COLO829 (cell line): ENCODE measurements at places on chromosomes 7 and 10.

GRCh38 chr7:20742913-20743312, 43.8 kb downstream of the SP8 start:
- no peak for DNase-seq

DNA sequence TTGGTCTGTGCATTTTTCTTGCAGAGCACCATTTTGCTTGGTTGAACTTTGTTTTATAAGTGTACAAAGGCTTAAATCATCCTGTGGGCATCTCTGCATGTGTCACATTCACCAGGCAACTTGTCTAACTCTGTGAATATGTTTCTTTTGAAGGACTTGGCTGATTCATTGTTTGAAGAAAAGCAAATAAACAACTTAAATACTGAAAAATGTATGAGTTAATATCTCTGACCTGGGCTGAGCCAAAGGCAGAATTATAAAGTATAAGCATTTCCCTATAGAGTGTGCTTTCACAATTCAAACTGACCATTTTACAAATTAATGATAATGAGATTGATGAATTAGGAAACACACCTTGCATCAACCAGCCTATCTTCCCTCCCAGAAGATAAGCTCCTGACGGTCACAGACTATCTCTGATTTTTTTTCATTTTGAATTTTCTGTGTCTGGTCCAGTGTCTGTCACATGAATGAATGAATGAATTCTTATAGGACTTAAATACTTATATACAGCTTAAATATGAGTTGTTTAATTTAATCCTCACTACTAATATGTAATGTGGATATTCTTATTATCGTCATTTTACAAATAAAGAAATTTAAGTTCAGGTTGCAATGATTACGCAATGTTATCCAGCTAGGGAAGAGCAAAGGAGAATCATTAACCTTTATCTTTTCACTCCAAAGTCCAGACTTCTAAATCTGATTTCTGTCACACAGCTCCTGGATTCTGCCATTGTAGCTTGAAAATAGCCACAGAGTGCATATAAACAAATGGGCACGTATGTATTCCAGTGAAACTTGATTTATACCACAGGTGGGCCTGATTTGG, 182.0 kb upstream of the PHYHIPL start:
- DNase-seq: no peak

GRCh38 chr7:156470399-156471320, 169.9 kb upstream of the RNF32 start:
- no peak for DNase-seq

DNA sequence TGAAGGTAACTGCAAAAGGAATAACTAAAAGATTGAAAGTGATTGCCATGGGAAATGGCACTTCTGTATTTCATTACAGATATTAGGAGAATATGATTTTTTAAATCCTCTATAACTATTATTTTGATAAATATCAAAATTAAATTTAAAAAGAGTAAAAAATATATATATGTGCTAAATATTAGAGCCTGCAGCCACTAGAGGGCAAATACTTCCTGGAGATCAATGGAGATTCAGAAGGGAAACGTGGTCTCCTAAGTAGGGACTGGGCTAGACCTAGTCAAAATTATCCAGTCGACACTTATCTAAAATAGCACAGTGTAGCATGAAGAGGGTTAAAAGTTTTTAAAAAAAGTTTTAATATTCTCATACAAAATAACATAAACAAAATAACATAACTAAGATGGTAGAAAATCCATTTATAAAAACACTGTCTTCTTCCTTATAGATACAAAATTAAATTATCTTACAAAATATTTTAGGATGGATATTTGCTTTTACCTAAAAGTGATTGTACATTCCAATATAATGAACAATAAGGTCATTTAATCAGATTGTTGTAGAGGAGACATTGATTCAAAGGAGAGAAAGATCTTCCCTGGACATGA, 434.3 kb downstream of the MDFIC start:
- no peak for DNase-seq

DNA sequence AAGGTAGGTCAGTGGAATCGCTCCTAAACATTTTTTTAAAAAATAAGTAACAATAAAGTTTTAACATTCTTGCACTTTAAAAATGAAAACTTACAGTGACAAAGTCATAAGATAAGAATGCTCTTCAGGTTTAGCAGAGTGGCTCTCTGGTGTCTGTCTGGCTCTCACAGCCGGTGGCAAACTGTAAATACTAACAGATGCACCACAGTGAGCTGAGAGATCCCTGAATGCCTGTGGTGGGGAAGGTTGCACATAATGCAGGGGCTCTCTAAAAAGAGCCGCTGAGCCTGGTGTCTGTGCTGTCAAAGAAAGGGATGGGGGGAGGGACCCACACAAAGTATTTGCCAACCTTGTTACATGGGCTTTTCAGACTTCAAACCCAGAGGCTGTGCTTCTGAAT, 498.3 kb downstream of the CCSER2 start:
- DNase-seq: no peak

DNA sequence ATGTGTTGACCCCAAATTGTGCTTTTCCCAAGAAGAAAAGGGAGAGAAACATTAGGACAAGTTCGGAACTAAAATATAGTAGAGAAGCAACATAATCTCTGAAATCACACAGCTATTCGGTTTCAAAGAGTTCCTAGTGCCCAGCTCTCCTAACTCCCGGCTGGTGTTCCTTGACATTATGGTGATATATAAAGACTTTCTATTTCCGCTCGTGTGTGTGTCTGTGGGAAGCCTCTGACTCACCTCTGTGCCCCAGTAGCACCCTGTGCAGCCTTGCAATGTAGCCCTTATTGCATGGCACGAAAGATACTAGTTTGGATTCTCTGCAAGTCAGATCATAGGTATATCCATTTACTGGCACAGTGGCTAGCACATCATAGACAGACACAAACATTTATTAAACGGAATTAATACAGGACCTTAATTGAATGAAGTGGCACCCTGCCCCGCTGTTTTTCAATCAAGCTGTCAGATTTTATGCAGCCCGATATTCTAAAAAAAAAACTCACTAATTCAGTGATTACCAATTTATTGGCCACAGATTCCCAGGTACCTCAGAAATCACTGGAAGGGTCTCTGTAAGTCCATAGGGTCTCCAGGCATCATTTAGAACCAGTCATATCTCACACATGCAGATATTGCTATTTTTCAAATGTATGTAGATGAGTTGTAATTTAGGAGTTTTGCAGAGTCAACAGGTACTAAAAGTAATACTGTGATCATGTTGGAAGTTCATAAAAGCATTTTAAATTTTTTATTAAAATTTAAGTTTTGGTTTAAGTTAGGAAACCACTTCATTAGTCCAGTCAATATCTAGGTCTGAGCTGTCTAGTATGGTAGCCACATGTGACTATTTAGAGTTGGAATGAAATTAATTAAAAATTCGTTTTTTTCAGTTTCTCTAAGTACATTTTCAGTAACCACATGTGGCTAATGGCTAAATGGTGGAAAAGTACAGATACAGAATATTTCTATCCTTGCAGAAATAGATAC, 43.3 kb downstream of the SFTPD start:
- no peak for DNase-seq

DNA sequence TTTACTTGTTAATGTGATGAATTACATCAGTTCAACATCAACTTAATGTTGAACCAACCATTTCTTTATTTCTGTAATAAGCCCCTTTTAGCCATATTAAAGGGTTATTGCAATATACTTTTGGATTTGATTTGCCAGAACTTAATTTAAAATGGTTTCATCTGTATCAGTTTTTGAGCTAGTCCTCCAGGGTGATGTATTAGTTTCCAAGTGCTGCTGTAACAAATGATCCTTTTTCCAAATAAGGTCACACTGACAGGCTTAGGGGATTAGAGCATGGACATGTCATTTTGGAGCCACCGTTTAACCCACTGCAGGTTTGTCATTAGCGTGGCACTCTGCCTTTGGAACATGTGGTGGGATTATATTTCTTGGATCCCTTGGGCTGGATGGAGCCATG, 244.8 kb upstream of the PLPP4 start:
- DNase-seq: no peak

- no peak for DNase-seq
Measured at GRCh38 chr10:54402576-54402975, 398.5 kb downstream of the PCDH15 start.
